HuH-7 (cell line): ENCODE measurements at places on chromosomes 12 and 14.

DNA sequence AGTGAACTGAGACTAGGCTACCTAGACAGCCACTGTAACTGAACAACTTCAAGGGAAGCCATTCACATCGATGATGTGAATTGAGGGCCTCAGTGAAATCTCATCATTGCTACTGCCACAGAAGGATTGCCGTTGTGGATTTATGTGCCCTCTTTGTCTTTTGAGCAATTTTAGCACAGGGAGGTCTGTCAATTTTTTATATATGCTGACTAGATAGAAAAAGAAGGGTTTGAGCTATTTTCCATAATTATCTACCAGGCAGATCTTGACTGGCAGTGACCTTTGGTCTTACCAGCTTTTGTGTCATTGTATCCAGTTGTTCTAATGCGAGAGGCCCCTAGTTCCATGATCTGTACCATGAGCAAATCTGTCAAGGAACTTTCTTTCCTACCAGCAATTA is 179.4 kb downstream of the ERC1 start:
- no peak for DNase-seq

- DNase-seq = no peak
These were observed 357.4 kb downstream of the TMEM117 start for GRCh38 chr12:44193281-44193680.

DNA sequence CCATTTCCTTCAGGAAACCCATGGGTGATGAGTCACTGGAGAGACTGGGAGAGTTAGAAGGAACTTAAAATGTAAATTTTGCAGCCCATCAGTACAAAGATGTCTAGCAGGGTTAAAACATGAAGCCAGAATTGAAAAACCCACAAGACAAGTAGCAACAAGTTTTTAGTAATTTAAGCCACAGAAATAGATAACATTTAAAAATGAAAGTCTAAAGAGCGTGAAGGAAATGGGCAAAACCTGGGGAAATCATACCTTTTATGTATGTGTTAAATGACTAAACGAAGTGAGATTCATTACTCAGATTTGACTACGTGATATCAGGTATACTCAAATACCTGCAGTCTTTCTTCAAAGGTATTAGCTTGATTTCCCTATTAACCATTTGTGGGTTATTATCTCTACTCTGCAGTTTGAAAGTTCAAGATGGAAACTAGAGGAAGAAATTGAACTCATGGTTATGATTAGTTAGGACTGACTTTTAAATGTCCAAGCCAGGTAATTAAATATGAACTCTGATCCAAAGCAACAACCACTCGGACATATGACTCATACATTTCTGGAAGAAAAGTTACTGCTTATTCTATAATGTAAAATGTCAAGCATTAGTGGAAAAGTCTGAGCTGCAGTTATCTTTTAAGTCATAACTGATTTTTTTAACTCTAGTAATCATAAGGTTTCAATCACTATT is 84.1 kb downstream of the ITPR2 start:
- DNase-seq = no peak

DNA sequence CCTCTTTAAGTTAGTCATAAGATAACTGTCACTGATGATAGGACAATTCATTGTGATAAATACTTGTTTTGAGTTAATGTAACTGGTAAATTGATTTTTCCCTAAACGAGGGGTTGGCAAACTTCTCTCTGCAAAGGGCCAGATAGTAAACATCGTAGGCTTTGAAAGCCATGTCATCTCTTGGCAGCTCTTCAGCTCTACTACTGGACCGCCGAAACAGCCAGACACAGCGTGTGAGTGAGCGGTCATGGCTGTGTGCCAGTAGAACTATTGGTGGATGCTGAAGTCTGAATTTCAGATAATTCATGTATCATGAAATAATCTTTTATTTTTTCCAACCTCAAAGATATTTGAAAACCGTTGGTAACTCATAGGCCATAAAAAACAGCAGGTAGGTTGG is 9.9 kb downstream of the PIWIL1 start:
- no peak for DNase-seq

DNA sequence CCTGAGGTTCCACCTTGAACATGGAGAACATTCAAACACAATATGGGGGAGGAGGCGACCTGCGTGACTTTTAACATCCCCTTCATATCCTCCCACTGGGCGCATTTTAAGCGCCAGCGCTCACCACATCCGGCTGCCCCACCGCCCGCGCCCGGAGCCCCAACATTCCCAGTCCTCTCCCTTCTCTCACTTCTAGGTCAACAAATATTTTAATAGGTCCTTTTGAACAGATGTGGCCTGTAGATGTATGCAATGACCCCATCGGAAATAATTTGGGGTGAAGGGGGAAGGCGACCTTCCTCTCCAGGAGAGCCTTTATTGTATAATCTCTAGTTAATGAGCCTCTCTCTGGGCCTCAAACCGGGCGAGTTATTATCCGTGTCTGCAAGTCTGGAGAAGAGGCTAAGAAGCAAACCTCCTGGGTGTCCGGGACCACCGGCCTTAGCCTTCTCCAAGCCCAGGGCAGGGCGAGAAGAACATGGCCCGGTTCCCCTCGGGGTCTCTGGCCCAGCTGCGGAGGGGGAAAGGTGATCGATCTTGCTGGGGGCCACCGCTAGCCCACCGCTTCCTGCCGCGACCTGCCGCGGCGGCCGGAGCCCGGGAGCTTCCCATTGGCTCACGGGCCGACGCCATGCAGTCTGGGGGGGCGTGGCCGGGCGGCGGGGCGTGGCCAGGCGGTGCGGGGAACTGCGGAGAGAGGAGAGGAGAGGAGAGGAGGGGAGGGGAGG is 83.2 kb upstream of the HMGA2 start:
- DNase-seq = peak; percentile 93

- no peak for DNase-seq
These were observed 1038.3 kb downstream of the BCL11B start for GRCh38 chr14:98233656-98234055.

- DNase-seq = no peak
These were observed 68.1 kb upstream of the KRR1 start for GRCh38 chr12:75579552-75579951.

DNA sequence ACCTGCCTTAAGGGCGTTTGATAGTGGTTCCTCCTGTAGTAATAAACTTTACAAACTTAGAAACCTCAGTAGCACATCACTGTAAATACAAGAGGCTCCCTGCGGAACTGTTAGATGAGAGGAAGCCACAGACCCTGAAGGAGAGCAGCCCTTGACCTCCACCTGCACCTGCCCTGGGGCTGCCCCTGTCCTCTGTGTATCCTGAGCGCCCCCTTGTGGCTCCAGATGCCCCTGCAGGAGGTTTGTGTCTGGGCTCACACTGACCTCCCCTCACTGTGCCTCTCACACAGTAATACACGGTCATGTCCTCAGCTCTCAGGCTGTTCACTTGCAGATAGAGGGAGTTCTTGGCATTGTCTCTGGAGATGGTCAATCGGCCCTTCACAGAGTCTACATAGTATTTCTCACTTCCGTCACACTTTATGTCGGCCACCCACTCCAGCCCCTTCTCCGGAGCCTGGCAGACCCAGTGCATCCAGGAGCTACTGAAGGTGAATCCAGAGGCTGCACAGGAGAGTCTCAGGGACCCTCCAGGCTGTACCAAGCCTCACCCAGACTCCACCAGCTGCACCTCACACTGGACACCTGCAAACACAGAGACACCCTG is 1059.8 kb downstream of the TMEM121 start:
- DNase-seq = peak; percentile 5

- DNase-seq = no peak
These were observed 71.8 kb downstream of the MYRFL start for GRCh38 chr12:69896653-69897381.

GRCh38 chr14:26163761-26164160 is 434.1 kb downstream of the NOVA1 start:
- peak; percentile 23 for DNase-seq

GRCh38 chr12:6532927-6533652 is 1.2 kb upstream of the GAPDH start:
- DNase-seq = peak; percentile 70

GRCh38 chr12:42291680-42292079 is 34.2 kb downstream of the ZCRB1 start:
- DNase-seq = no peak

DNA sequence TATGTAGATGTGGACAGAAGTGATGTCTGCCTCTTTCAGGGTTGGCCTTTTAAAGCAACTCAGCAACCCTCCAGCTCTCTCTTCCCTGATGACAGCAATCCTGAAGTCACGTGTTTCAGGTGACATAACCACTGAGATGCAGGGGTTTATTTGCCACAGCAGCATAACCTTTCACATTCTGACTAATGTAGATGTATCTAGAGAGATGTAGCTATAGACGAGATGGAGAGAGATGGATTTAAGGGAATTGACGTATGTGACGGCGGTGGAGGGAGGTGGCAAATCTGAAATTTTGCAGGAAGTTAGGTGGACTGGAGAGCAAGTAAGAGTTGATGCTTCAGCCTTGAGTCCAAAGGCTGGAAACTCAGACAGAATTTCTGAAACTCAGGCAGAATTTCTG is 126.0 kb downstream of the ZFP36L1 start:
- DNase-seq = no peak

- DNase-seq = no peak
These were observed 27.4 kb downstream of the PCNX1 start for GRCh38 chr14:70934502-70935134.

GRCh38 chr12:46384451-46385309 is 12.1 kb upstream of the SLC38A2 start:
- no peak for DNase-seq

GRCh38 chr14:27688841-27689444 is 1077.6 kb upstream of the FOXG1 start:
- no peak for DNase-seq
